ENCODE measurements at places on chromosomes 6 and 20. TPM values are rescaled to one million over a fixed set of nuclear protein-coding genes. Genes with fewer than 3 reads are reported as not detected.

Gene ALDH5A1
- total RNA-seq = 8.3 TPM

Gene HLA-DQA1
- total RNA-seq = not detected

Gene MRPL18
- total RNA-seq = 104 TPM

Gene SLC52A3
- total RNA-seq = 0.92 TPM

Gene RANBP9
- 13.4 TPM for total RNA-seq

Gene SIRPD
- total RNA-seq = not detected

Gene PRSS35
- not detected for total RNA-seq

Gene HLA-DOB
- total RNA-seq = 0.29 TPM
